OCI-LY7 (cell line): ENCODE measurements at places on chromosomes 4 and X.

DNA sequence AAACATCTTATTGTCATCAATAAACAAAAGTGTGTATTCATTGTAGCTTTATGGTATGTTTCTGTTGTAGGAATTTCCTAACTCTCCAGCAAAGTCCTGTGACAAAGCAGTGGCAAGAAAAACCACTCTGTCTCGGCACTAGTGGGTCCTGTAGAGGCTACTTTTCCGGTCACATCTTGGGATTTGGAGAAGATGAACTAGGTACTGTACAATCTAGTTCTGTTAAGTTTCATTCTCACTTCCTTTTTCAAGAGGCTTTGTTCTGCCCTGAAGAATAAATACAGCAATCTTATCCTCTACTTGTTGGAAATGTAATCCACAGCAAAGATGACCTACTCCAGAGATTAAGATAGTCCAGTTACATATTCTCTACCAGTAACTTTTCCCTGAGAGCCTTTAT, 69.3 kb downstream of the HHIP start:
- DNase-seq: peak; percentile 8

- DNase-seq: no peak
Measured at GRCh38 chr4:134787315-134787714, 585.7 kb upstream of the PABPC4L start.

- peak; percentile 59 for DNase-seq
Measured at GRCh38 chr4:184416913-184417734, 57.2 kb downstream of the IRF2 start.

GRCh38 chr4:1298461-1298860, 8.8 kb downstream of the MAEA start:
- no peak for DNase-seq

GRCh38 chr4:25845841-25846653, 16.7 kb downstream of the SEL1L3 start:
- no peak for DNase-seq

DNA sequence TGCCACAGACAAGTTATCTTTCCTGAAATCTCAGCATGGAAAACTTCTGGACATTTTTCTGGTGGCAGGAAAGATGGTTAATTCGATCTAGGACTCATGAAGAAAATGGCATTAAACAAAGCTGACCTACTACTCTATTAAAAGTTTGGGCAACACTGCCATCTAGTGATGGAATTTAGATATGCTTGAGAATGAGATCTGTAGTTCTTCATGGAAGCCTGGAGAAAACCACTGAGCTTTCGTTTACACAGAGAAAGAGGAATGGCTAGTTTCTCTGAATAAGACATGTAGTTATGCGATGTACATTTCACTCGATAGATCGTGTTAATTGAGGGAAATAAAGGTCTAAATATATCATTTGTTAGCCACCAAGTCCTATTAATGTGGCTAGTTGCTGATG, 51.7 kb upstream of the CHRDL1 start:
- peak; percentile 46 for DNase-seq

DNA sequence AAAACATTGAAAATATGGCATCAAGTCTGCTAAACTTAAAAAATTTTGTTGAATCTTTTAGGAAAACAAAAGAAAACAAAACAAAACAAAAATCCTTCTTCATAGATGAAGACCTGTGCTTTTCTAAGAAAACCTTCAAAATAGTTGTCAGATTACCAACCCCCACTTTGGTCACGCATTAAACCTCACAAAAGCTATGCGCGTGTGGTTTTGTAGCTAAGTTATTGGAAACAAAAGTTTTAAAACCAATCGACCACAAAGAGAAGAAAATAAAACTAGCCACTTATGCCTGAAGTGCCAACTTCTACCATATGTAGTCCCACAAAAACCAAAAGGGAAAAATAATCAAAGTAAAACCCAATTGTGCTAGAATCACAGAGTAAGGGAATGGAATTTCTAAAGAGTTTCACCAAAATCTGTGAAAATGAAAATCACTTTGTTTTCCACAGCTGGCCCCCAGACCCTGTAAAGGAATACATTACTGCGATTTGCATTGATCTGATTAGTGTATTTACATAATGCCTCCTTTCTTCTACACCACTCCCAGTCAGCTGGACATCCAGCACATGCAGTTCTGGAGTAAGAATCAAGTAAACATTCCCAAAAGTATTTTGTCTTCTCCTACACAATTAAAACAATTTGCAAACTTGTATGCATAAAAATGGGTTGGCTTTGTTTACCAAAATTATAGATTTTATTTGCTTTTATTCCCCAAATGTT, 330.1 kb upstream of the DKK2 start:
- no peak for DNase-seq

DNA sequence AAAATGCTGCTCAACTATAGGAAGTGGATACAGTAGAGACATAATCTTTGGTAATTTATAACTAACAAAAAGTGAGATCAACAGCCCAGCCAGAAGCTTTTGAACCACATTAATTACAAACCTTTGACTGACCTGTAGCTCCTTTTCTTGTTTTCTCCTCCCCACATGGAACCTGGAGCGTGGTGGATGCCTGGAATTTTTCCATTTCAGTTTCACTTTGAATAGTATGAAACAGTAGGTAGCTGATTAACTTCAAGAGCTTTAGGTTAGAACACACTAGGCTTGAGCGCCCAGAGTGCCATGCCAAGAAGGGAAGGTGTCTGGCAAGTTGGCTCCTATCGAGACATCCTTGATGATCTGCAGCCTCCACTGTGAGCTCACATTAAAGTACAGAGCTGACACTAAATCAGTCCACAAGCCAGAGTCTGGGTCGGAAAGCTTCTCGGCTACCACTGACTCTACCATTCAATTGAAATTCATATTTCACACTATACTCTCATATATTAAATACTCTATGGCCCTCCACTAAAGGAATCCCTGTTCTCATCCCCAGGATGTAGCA, 143.4 kb downstream of the GLRA2 start:
- no peak for DNase-seq

- DNase-seq: no peak
Measured at GRCh38 chrX:482192-482701, 95.5 kb upstream of the PPP2R3B start.

DNA sequence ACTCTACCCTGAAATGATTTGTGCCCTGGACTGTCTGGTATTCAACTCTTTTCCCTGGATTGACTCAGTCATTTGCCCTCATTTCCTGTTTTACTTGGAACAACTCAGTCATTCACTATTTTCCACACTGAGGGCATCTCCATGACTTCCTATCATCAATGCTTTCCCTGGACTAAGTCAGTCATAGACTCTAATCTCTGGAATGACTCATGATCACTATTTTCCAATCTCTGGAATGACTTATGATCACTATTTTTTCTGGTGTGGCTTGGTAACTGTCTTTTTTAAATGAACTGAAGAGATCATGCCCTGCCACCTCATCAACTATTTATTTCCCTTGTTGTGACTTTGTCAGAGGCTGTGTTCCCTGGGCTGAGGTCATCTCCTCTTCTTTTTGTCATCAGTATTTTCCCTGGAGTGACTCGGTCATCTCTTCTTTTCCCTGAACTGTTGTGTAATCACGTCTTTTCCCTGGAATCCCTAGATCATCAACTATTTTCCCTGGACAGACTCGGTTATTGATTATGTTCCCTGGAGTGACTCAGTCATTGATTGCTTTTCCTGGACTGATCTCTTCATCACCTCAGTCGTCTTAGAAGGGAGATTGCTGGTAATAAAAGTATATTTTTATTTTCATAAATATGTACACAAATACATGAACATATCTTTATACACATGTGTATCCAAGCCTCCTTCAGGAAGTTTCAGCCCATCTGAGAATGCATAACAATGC, 327.1 kb upstream of the VCX start:
- DNase-seq: no peak

GRCh38 chrX:106726485-106727437, at the start of gene RNF128:
TSS of gene RNF128 (plus strand) at chrX:106726701. CDS start at chrX:106726914, 213 bp downstream.
- DNase-seq: no peak

GRCh38 chr4:81523672-81524327, 52.1 kb upstream of the RASGEF1B start:
- no peak for DNase-seq

GRCh38 chr4:170001745-170002267, 24.4 kb downstream of the MFAP3L start:
- DNase-seq: no peak

DNA sequence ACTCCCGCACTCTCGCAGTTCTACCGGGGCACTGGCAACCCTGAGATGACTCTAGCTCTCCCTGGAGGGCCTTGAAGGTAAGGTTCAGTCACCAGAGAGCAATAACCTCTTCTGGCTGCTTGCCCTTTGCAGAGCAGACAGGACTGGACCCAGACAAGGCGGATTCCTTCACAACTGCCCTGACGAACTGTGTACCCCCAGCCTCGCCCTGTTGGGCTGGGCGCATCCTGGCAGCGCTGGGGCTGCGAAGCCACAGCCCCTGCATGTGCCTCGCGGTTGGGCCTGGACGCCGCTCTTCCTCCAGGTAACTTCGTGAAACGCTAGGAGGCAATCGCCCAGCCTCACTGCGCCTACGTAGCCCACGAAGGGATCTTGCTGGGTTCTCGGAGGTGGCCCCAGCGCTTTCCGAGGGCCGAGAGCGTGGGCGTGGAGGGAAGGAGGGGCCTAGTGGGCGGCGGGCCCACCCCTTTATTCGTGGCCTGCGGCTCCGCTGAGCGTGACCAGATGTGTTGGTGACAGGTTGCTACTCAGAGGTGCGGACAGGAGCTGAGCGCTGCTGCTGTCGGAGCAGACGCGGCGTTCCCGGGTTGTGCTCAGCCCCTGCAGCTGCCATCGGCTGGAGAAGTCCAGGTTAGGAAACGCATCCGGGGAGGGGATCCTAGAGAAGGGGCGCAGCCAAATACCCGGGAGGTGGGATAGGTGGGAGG, 1.9 kb upstream of the MAMLD1 start:
- no peak for DNase-seq

GRCh38 chr4:98778206-98778605, 119.8 kb upstream of the TSPAN5 start:
- DNase-seq: no peak

GRCh38 chr4:139603576-139604410, 47.8 kb upstream of the SETD7 start:
- peak; percentile 64 for DNase-seq

DNA sequence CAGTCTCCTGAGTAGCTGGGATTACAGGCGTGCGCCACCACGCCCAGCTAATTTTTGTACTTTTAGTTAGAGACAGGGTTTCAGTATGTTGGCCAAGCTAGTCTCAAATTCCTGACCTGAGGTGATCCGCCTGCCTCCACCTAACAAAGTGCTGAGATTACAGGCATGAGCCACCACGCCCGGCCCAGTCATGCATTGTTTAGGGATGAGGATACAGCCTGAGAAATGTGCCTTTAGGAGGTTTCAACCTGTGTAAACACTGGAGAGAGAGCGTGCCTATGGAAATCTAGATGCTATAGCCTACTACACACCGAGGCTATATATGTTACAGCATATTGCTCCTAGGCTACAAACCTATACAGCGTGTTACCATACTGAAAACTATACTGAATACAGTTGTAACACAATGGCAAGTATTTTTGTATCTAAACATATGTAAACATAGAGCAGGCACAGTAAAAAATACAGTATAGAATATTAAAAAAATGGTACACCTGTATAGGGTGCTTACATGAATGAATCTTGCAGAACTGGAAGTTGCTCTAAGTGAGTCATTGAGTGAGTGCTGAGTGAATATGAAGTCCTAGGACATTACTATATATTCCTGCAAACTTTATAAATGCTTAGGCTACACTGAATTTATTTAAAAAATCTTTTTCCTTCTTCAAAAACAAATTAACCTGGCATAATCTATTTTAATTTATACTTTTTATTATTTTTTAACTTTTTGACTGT, 588.2 kb upstream of the ADGRL3 start:
- DNase-seq: no peak

GRCh38 chrX:136255541-136255940, 4.3 kb upstream of the MAP7D3 start:
- no peak for DNase-seq

DNA sequence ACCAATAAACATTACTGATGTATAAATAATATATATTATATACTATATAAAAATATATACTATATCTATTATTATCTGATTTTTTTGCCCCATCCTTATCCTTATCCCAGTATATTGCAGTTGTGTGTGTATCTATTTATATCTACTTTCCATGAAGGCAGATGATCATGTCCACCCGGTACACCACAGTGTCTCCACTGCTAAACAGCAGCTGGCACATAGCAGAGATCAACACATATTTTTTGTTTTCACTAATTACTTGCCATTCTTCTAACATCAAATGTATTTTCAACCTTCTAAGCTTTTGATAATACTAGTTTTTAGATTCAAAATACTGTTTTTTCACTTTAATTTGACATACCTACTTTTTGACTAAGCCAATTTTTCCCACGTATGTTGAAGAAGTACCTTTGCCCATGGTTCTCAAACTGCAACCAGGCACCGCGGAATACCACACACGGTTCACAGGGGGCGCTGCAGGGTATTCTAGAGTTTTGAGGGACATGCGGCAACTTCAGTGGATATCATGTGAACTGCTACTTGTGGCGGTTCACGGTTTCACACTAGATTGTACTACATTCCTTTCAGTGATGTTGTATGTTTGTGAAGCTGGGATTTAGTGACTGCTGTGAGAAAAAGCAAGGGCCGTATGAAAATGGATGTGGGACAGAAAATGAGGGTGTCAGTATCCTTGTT, 182.5 kb upstream of the NPY2R start:
- no peak for DNase-seq

DNA sequence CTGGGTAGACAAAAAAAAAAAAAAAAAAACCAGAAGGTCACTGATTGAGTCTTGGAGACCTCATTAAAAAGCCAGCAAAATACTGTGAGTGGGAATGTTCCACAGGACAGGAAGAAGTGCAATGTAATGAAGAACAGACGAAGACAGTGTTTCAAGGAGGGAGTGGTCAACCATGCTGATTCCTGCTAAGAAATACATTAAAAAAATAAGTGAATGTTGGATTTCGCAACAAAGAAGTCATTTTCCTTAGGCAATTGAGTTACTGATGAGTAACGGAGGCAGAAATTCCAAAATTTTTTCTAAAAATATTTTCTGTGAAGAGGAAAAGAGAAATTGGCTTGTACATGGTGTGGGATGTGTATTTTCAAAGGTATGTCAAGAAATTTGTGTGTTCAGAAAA, 94.3 kb upstream of the FAM47B start:
- no peak for DNase-seq

GRCh38 chrX:147953976-147954375, 27.2 kb upstream of the FMR1NB start:
- DNase-seq: no peak

DNA sequence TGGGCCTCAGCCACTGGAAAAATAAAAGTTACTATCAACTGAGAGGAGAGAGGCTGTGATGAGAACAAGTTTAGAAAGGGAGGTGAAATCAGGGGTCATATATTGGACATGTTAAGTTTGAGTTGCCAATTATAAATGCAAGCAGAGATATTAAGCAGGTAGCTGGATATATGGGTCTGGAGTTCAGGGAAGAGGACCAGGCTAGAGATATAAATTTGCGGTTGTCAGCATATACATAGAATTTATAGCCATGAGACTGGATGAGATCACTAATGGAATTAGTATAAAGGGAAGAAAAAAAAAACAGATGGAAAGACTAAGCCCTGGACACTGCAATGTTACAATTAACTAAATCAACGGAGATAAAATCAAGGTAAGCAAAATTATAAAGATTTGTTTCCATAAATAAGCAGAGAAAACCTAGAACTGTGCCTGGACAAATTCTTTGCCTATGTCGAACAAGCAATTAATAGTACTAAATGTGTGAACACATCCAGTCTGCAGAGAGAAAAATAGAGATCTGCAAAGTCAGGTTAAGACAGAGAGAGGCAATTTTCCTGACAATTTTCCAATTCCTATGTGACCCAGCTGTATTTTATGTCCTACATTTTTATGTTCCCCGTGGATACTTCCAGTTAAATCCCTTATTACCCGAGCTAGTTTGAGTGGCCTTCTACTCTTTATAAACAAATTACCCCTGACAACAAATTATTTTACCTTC, 265.4 kb downstream of the GASK1B start:
- no peak for DNase-seq
